Activated gamma-delta T cell treated with anti-CD3 and anti-CD28 coated beads, Interleukin-2, amount 50 U/mL, for 16 hours (primary cell): ENCODE measurements at places on chromosomes 11 and 22.

DNA sequence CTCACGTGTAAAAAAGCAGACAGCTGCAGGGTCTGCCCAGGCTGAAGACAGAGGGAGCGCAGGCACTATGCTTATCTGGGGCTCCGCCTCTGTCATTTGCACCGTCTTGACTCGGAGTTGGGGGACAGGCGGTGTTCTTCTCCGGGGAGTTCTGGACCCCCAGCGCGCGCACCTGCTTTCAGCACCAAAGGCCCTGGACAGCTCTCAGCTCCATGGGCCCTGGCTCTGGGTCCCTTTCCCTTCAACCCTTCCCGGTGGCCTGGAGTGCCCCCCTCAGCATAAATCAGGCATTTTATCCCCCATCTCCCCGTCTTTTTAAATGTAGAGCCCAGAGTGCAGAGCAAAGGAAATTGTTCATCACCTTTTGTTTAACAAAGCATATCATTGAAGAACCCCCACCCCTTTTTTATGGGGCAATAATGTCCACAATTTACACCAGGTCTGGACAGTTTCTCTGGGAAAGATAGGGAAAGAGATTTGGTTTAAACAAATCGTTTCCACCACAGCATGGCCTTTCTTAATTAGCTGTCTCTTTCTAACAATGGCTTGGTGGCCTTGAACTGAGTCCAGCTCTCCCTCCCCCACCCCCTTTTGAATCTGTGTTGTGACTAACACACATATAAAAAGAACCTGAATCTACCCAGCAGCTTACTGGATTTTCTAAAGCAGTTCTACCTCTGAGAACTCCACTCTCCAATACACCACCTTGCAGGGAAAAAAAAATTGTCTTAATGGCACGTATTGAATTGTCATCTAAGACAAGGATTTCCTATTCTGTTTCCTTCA, 1.7 kb downstream of the SEZ6L start:
- DNase-seq: no peak

GRCh38 chr11:104096900-104097299, 60.5 kb downstream of the DDI1 start:
- DNase-seq: no peak

DNA sequence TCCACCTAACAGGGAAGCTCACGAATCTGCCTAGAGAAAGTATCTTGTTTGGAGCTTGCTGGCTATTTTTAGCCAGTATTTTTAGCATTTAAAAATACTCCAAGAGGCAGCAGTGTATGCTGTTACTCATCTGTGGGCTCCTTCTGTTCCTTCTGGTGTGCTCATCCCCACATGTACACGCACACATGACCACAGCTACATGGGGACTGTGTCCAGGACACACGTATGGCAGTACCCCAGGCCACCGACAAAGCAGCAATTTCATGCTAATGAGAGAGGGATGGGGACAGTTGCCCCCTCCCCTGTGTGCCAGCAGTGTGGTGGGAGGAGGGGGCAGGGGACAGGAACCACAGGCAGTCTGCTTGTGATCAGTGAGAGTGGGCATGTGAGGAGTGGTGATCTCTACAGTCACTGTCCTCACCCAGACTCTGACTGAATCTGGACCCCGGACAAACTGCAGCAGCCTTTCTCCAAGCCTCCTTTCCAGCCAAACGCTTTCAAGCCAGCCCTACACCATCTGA, 16.4 kb downstream of the USP2 start:
- DNase-seq: no peak

GRCh38 chr22:18144105-18144504, 5.9 kb upstream of the USP18 start:
- DNase-seq: no peak

DNA sequence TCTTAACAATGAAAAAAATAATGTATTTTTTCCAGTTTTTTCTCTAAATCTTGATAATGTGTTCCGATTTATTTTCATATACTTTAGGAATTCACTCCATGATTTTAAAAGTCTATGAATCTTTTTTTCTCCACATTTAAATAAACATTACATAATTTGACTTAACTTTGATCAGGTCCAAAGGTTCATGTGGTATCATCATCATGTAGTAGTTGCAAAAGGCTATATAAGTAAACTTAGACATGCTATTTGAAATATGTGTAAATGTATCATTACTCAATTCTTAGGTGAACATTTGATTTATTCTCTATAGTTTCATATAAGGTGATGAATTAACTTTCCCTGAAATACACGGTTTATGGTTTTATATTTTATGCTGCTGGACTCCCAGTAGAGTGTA, 2197.0 kb upstream of the RAG2 start:
- DNase-seq: no peak

DNA sequence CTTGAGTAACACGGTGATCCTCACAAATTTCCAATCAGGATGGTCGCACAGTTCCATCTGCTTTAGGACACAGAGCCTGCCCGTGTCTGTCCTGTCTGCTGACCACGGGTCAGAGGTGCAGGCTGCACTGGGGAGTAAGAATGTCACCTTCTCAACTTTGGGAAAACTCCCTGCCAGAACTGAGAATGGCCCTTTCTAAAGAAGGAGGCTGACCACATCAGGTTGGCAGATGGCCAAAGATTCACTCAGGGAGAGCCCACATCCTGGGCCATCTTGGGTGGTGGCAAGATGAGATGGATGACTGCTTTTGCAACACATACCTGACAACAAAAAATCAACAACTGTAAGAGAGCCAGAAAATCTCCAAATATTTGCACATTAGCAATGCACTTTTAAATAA, 101.9 kb downstream of the IGLL1 start:
- no peak for DNase-seq

DNA sequence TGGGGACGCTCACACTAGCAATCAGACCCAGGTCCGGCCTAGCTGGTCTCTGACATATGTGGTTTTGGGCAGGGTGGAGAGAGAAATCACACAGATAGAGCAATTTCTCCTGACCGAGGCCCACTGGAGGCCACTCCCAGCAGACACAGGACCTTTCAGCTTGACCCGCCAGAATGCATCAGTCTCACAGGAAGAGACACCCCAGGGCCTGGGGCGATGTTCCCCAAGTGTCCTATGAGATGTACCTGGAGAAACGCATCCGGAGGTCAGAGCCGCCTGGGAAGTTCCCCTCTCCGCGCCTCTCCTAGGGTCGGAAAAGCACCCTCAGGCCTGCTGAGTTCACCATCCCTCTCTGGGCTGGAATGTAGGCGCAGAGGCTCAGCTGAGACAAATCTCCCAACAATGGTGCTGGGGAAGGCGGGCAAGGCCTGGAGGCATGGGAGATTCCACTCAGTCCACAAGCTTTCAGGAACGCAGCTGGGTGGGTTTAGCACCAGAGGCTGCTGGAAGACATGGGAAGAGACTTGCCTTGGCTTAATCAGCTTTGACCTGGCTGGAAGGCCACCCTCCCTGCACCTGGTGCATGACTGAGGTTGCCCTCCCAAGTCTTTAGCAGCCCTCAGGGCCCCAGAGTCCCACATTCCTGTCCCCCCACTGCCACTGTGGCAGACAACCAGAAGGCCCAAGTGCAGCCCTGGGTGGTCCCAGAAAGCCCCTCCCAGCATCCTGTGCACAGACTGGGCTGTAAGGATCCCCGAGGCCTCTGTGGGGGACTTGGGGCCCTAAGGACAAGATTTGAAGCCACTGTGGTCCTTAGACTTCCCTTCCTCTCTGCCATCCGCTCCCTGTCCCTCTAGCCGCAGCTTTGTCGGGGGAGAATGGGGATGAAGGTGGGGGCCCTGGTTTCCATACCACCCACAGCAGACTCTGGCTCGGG, 57.5 kb downstream of the RTL6 start:
- DNase-seq: no peak

DNA sequence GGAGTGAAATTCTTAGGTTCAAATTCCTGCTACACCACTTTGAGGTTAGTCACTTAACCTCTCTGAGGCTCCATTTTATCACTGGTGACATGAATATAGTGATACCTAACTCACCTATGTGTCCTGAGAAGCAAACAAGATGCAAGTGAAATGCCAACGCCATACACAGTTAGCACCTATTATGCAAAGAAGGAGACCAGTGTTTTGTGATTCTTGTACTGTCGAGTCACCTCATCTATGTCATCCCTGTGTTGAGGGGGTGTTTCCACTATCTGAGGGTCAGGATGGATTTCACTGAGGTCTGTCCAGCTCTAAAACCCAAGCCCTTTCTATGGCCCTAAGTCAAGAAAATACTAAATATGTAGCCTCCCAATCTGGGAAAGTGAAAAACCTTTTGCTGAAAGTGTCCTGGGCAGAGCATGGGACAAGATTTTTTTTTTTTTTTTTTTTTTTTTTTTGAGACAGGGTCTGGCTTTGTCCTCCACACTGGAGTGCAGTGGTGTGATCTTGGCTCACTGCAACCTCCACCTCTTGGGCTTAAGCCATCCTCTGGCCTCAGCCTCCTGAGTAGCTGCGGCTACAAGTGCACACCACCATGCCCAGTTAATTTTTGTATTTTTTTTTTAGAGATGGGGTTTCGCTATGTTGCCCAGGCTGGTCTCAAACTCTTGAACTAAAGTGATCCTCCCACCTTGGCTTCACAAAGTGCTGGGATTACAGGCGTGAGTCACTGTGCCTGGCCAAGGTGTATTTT, 5.0 kb upstream of the MCM5 start:
- DNase-seq: no peak

DNA sequence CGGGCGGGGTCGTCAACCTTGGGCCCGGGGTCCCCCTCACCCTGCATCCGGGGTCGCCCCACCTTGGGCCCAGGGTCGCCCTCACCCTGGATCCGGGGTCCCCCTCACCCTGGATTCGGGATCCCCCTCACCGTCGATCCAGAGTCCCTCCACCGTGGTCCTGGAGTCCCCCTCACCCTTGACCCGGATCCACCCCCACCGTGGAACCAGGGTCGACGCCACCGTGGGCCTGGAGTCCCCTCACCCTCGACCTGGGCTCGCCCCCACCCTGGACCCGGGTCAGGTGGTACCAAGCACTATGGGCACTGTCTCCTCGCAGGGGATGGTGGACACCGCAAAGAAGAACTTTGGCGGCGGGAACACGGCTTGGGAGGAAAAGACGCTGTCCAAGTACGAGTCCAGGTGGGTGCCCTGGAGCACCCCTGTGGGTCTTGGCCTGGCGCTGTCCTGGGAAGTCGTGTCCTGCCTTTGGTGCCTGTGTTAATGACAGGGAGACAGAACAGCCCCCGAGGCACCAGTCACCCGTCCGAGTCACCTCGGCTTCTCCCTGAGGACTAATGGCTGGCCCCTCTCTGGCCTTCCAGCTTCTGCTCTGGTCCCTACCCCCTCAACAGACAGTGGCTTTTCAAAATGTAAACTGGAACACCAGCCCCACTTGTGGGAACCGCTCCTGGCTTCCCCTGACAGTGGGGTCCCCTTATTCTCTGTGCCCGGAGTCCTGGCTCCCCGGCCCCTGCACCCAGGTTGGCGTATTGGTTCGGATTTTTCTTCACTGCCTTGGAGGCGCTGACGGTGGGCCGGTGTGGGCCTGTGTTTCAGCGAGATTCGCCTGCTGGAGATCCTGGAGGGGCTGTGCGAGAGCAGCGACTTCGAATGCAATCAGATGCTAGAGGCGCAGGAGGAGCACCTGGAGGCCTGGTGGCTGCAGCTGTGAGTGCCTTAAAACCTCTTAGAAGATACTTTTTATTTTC, 762 bp downstream of the CRELD2 start:
- DNase-seq: no peak

DNA sequence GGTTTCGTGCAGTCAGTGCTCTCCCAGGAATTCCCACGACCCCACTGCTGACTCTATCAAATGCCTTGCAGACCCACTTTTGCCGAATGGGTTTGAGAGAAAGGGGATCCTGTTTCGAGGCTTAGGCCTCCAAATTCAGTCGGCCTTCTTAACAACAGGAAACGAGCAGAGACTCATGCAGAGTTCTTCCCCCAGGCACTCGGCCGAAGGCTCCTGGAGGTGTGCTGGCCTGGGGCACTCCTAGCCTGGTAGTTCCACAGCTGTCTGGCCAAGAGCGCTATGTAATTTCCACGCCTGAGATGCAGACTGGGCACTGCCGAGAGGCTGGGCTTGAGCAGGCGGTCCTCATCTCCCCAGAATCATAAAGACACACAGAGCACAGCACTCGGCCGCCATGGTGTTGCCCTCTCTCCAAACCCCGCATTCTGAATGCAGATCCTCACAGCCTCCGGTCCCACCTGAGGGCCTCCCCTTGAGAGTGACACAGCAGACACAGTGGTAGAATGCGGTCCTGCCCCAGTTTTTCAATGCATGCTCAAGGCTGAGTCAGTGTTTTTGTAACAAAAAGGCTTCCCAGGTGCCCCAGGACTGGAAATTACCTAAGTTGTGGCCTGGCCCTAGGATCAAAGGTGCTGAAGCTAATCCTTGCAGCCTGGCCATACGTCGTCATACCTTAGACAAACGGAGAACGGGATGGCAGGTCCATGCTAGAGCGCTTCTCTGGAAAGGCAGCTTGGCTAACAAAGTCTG, 30.2 kb upstream of the BID start:
- DNase-seq: no peak

GRCh38 chr11:8640267-8640906, 42.1 kb downstream of the TRIM66 start:
- DNase-seq: no peak

DNA sequence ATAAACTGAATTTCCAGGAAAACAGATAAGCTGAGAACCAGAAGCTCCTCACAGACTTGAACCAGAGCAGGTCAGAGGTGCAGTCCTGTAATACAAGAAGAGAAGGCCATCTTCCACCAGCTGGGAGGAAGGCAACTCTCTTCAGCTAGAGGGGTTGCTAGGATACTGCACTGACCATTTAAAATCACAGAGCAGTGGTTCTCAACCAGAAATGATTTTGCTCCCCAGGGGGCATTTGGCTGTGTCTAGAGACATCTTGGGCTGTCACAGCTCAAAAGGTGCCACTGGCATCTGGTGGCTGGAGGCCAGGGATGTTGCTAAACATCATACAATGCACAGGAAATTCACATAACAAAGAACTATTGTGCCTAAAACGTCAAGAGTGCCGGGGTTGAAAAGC, 17.2 kb downstream of the OPCML start:
- no peak for DNase-seq

- no peak for DNase-seq
These were observed 52.2 kb downstream of the NFAM1 start for GRCh38 chr22:42379966-42380537.

DNA sequence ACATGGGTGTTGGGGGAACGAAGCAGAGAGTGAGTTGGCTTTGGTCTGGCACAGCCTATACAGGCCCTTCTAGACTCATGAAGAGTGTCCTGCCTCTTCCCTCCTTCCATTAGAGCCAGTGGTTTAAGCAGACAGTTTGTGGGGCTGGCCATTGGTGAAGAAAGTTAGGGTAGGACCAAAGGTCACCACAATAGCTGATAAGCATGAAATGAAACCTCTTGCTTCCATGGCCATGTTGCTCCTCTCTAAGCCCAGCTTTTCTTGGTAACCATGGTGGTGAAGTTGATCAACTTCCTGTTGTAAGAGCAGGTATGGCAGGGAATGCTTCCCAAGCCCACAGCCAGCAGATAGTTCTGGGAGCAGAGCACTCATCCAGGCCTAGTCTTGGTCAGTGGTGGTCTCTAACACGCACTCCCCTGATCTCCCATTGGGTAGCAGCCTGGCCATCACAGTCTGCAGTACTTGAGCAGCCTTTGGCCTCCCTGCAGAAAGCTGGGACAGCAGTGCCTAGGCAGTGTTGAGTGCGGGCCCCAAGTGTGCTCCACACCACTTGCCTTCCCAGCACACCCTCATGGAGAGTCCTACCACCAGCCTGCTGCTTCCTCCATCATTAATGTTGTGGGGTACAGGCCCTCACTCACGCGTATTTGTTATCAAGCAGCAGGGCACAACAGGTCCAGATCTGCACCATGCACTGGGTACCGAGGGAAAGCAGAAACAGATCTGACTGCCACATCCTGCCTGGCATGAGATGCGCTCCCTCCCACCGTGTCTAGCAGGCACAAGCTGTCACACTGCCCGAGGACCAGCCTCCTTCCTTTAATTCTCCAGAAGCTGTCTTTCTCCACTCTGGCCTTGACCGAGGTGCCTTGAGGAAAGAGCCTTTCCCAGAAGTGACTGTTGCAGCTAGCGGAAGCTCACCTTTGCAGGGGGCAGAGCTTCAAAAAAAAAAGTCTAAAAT, 65.8 kb upstream of the SUSD2 start:
- DNase-seq: no peak
